ENCODE measurements at places on chromosomes 5 and 9.

DNA sequence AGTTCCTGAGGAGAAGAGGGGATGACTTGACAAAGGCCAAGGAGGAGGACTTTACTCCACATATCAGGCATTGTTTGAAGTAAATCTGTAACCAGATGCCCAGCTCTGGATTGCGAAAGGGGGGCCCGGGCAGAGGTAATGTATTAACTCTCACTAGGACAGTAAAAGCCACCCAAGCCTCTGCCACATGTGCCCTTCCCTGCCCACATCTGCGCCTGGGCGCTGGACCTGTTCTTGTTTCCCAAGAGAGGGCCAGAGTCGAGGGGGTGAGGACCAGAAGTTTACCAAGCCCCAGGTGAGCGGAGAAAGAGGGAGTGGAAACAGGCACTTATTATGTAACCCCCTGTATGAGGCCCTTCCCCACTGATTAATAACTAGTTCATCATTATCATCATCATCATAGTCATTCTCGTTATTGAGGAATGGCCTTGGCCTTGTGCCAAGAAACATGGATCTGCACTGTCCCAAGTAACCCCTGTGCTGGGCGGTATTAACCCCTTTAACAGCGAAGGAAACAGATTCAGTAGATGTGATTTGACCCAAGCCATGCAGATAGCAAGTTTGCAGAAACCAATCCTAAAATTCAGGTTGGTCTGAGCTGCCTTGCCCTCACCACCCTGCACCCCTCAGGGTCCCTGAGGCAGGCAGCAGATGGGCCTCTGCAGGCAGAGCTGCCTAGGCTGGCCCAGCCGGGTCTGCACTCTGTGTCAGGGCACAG, at the start of gene SLC23A1:
TSS of gene SLC23A1 (minus strand) at position 23 of the 718 bp plus-strand sequence. CDS start 44 bp downstream, outside the sequence.
- no peak for DNase-seq

GRCh38 chr5:54398191-54398590, 57.3 kb upstream of the HSPB3 start:
- DNase-seq: no peak

- DNase-seq: peak; percentile 0
Measured at GRCh38 chr5:119131530-119132304, 60.8 kb downstream of the DMXL1 start.

DNA sequence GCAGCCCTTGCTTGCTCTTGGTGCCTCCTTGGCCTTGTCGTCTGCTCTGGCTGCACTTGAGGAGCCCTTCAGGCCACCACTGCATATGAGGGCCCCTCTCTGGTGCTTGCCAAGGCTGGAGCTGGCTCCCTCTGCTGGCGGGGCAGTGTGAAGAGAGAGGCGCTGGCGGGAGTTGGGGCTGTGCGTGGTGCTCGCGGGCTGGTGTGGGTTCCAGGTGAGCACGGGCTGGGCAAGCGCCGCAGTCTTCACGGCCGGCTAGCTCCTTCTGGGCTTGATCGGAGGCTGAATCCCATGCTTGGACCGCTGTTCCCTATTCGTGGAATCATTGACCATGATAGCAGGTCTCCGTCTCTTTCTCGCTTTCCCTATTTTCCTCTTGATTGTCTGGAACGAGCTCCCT, 56.5 kb downstream of the XRCC4 start:
- no peak for DNase-seq

- no peak for DNase-seq
Measured at GRCh38 chr5:39525271-39525670, 100.5 kb upstream of the DAB2 start.

- no peak for DNase-seq
Measured at GRCh38 chr9:68961587-68961986, 52.3 kb downstream of the PRKACG start.

DNA sequence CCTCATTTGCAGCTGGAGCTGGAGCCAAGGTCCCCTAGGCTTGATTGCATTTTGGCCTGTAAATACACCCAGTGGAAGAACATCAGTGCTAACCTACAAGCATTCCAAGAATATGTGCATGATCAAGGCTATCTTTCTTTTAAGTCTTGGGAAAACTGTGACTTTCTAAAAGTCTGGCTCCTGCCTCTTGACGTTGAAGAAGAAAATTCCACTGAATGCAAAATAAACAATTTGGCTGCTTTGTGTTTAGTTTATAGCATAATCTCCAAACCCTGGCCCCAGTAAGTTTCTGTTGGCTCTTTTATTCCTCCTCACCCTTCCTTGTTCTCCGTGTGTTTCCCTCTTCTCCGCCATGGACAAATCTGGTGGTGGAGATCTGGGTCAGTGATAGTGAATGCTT, 109.3 kb upstream of the TLE1 start:
- peak; percentile 77 for DNase-seq

- no peak for DNase-seq
Measured at GRCh38 chr5:92525131-92525530, 1055.9 kb downstream of the NR2F1-AS1 start.

DNA sequence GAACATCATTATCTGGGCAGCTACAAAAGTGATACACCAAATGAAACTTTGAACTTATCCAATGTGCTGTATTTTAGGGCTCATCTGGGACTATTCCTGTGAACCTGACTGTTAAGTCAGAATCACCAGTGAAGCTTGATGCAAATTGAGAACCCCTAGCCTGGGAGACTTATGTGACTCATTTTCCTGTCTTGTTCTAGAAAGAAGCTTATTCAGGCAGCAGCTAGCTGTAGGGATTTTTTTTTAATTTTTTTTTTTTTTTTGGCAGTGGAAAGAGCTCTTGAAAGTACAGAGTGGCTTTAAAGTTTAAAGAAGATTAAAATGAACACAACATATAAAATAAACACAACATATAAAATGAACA, 81.1 kb upstream of the TNFAIP8 start:
- DNase-seq: peak; percentile 89

DNA sequence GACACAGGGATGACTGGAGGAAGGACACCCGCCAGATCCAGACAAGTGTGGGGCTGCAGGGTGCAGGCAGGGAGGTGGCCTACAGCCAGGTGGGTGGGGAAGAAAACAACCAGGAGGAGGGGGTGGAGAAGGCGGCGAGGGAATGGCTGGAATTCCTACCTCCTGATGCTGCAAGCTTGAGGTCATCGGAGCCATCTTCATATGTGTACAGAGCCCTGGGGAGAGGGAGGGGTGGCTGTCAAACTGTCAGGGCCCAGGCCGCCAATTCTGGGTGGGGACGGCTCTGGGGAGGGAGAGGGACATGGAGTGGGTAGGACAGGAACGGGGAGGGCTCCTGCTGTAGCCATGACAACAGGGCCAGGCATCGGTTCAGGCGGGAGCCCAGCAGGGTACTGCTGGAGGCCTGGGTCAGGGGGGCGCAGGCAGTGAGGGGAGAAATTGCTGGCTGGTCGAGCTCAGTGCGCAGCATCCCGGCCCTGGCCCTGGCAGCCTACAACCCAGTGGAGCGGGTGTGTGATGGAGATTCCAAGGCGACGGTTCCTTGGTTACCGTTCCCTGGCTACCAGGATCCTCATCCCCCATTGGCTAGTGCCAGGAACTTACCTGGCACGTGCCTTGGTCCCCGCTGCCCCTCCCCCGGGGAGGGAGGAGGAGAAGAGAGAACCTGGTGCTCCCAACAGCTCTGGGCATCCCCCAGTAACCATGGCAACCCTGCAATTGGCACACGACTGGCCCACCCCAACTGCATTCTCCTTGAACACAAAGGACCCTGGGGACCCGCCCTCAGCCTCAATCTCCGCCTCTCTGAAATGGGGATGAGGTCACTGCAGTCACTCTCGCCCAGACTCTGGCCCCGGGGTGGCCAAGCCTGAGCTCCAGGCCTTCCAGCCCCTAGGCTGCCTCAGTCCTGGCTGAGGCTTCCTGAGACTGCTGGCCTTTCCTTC, 4.5 kb downstream of the DBN1 start:
- DNase-seq: peak; percentile 81

- DNase-seq: peak; percentile 86
Measured at GRCh38 chr5:151447174-151448037, at the start of gene SLC36A1. TSS of gene SLC36A1 (plus strand) at chr5:151447603. CDS start at chr5:151458793, 11,190 bp downstream.

DNA sequence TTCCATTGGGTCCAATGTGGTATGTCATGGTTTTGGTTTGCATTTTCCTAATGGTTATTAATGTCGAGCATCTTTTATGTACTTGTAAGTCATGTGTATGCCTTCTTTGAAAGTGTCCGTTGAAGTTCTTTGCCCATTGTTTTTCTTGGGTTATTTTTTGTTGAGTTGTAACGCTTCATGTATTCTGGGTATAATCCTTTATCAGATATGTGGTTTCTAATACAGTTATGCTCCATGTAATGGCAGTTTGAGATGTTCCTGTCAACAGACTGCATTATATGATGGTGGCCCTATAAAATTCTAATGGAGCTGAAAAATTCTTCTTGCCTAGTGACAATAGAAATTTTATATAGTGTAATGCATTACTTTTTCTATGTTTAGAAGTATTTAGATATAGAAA, 17.2 kb downstream of the RIC1 start:
- no peak for DNase-seq

DNA sequence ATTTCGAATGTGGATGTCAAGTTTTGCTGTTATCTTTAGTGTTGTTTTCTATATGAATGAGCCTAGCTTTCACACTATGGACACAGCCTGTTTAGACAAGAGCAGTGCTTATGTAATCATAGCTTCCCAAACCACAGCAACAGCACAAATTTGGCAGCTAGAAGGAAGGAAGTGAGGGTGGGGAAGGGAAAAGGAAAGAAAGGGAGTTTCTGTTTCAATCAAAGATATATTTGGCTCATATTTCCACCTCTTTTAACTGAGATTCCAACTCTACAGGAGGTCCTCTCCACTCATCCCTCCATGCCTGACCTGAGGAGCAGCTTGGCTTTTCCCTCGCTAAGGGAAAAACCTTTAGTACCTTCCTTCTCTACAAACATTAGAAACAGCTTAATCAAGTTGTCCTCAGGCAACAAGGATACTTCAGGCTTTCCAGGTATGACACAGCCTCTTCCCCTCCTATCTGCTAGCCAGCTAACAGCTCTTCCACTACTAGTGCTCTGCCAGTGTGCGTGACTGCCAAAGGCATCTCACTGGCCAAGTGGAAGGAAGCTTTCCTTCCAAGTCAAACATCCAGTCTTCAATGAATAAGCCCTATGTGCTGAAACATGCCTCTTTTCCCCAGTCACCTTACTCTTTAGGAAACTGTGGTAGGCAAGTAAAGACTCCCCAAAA, 268.6 kb upstream of the PTGER4 start:
- peak; percentile 28 for DNase-seq

- no peak for DNase-seq
Measured at GRCh38 chr9:88184976-88185375, 46.7 kb upstream of the SPATA31C2 start.

- DNase-seq: no peak
Measured at GRCh38 chr9:126299706-126300276, 26.8 kb upstream of the MVB12B start.

- no peak for DNase-seq
Measured at GRCh38 chr5:67315082-67315989, 118.7 kb upstream of the CD180 start.

GRCh38 chr5:58117542-58117941, 342.3 kb downstream of the PLK2 start:
- no peak for DNase-seq

DNA sequence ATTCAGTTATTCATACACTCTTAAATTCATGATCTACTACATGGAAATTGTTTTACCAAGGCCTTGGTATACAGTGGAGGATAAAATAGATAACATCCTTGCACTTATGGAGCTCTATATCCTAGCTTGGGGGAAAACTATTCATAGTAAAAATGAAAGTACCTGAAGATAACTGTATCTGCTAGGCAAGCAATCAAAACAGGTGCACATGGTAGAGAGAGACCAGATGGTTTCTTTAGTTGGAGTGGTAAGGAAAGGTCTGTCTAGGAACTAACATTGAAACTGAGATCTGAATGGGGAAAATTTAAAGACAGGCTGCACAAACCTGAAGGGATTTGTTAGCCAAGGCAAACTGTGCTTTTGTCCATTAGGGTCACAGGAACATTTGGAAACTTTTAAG, 11.1 kb upstream of the SLCO4C1 start:
- no peak for DNase-seq

- DNase-seq: no peak
Measured at GRCh38 chr9:130321539-130321938, 56.0 kb downstream of the HMCN2 start.

DNA sequence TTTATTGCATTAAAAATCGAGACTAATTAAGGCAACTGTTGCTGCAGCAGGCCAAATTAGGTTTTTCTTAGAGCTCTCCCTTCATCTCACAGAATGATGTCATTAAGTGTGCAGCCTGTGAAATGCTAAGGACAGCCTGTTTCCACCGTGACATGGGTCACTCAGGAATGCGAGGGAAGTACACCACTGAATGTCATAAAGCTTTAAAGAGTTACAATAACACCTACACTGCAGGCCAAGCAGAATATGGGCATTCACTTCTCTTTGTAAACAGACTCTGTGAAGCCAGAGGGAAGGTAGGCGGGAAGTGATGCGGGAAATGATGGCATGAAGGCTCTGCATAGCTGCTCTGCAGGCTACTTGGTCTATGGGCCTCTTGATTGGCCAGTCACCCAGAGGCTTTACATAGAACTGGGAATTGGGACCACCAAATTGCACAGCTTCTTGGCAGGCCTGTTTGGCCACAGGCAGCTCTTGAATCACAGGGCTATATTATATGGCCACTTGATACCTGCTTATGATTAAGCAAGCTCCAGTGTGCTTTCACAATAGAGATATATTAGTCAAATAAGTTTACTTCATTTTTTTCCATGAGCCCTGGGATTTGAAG, 28.4 kb upstream of the AOPEP start:
- peak; percentile 13 for DNase-seq

DNA sequence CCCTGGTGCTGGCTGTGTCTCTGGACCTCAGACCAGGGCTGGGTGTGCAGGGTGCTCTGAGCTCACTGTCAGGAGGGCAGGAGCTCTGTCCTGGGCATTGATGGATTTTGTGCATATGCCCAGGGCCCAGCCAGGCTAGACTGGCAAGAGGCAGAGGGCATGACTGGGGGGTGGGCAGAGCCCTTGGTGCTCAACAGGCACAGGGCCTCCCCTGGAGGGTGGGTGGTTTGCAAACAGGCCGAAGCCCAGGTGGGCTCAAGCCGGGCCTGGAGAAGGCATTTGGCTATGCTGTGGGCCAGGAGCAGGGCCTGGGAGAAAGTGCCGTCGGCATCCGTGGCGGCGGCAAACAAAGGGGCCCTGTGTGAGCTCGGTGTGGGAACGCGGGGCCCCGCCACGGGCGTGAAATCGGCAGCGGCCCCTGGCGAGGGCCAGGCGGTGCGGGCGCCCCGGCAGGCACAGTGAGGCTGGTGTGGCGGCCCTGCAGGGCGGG, 1.9 kb upstream of the NRARP start:
- no peak for DNase-seq

DNA sequence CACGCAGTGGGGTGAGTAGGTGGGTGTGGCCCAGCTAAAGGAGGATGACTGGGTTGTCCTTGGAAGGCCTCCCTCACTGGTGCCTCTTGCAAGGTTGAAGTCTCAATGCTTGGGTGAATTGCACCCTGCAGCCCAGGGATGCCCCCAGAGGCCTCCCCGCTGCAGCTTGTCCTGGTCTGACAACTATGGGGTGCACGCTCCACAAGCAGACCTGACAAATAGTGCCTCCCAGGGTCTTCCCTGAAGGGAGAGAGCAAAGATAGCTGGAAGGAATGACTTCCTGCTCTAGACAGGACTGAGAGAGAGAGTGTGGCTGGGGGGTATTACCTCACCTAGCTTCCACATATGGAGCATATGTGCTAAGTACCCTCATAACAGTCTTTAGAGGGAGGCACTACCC, 1.7 kb downstream of the PSD2 start:
- no peak for DNase-seq

Data from fibroblast of lung (primary cell).